Activated naive CD8-positive, alpha-beta T cell treated with anti-CD3 and anti-CD28 coated beads, Interleukin-2, amount 10 ng/mL, durations not matched to agents 7 days and 5 days (primary cell): ENCODE measurements at places on chromosomes 5 and 9. TPM values are rescaled to one million over a fixed set of nuclear protein-coding genes. Genes with fewer than 3 reads are reported as not detected.

NDUFS4 gene
- total RNA-seq = 45.8 TPM

FRMD3 gene
- total RNA-seq = 1.2 TPM

PKD2L2 gene
- not detected for total RNA-seq

TAF11L5 gene
- total RNA-seq = not detected

GABBR2 gene
- total RNA-seq = not detected

PCDHGB1 gene
- total RNA-seq = not detected

GABRA1 gene
- not detected for total RNA-seq

ADGRD2 gene
- not detected for total RNA-seq

FOXD4L6 gene
- 0.28 TPM for total RNA-seq

ENHO gene
- total RNA-seq = not detected

SPAAR gene
- not detected for total RNA-seq

NLN gene
- 10.9 TPM for total RNA-seq

INSL4 gene
- total RNA-seq = not detected

NINJ1 gene
- total RNA-seq = 29.5 TPM

WDR38 gene
- total RNA-seq = not detected

CD74 gene
- total RNA-seq = 350 TPM

SLC30A5 gene
- 34.3 TPM for total RNA-seq

OBP2B gene
- total RNA-seq = not detected

DBH gene
- total RNA-seq = not detected

PDE8B gene
- 0.19 TPM for total RNA-seq

DDX4 gene
- 0.28 TPM for total RNA-seq

SPATA9 gene
- not detected for total RNA-seq

CENPP gene
- 19.6 TPM for total RNA-seq

ECSCR gene
- not detected for total RNA-seq

BASP1 gene
- total RNA-seq = 0.94 TPM

SCGB3A1 gene
- 6.6 TPM for total RNA-seq

GNA14 gene
- not detected for total RNA-seq

PGGT1B gene
- 35.8 TPM for total RNA-seq

TLN1 gene
- 381 TPM for total RNA-seq
